ENCODE measurements at places on chromosomes 1 and 21.
A peak's percentile ranks its signal among the peaks of the same experiment; 100 is the strongest.

DNA sequence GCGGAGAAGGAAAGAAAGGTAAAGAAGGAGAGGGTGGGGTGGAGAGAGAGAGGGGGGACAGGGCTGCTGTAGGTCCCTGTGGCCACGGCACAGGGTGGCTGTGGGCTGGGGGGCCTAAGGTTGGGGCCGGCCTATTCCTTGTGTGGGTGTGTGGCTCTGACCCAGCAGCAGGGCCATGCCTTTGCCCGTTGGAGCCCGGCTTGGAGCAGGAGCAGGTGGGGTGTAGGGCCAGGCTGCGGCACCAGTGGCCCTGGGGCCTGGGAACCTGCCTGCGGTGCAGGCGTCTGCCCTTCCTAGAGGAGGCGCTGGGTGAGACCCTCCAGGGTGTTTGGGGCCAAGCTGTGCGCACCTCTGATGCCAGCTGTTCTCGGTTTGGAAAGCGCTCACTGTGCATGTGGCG is 19.7 kb upstream of the SUMO3 start:
- DNase-seq = no peak

- no peak for DNase-seq
These were observed 384.0 kb downstream of the RRAGC start for GRCh38 chr1:38475624-38476005.

- peak; percentile 18 for DNase-seq
These were observed 103.3 kb upstream of the DPH5 start for GRCh38 chr1:101128846-101129245.

DNA sequence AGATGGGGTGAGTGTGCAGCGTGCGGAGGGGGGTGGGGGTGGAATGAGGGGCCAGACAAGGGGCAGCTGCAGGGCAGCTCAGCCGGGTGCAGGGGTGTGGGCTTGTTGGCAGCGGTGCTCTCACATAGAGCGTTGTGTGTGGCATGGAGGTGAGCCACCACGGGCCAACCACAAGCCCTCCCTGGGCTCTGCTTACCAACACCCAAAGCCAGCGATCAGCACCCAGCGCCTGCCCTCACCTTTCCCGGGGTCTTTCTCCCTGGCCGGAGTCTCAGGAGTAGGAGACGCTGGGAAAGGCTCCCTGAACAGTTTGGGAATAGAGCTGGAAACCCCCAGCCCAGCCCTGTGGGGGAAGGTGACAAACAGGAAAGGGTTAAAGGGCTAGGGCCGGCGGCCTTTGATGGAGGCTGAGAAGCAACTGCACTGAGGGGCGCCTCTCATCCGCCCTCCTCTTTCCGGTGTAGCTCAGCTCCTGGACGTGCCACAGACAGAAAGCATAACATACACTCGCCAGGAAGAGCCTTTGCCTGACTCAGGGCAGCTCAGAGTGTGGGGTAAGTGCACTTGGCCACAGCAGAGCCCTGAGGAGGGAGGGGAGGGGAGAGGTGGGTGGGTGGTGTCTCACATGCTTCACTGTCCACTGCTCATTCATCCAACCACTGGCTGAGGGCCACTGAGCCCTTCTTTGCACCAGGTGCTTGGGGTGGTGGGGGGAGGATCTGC is 577 bp downstream of the IKBKE start:
- DNase-seq = no peak

GRCh38 chr1:7409278-7409677 is 361.8 kb upstream of the VAMP3 start:
- no peak for DNase-seq

DNA sequence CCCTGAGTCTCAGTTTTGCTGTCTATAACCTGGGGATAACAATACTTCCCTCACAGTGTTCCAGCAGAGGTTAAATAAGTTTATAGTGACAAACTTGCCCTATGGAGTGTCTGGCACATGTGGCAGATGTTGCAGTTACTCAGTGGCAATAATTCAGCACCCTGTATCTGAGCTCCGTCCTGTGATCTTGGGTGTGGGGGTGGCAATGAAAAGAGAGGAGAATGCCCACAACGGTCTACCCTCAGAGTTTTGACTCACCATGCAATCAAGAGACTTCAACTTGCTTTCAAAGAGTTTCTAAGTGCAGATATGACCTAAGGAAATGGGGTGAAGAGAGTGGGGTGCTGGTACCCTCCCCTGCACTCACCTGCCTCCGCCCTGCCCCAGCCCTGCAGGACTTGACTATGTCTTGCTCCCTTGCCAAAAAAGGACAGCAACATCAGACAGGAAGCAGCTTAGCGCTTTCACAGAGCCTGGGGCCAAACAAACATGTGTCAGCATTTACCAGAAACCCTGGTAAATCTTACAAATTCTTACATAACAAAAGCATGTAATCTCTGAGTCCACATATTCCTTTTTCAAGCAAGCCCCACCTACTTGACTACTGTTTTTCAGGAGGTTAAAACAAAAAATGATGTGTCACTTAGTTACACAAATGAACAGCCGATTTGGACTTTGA is 185.1 kb upstream of the CAMK1G start:
- no peak for DNase-seq

DNA sequence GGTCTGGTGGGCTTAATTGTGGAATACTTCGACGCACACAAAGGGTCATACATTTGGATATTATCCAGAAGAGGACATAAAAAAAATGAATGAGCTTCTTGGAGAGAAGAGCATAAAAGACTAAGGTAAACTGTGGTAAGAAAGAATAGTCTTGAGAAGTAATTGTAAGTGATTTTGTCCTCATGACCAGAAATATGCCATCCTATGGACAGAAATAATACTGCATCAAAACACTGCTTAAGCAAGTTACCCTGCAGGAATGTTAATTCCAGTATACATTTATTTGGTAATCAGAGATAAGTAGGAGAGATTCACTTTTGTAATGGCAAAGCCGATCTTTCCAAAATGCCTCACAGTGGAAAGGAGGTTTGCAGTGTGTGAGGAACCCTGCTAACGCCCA is 111.9 kb downstream of the NRIP1 start:
- no peak for DNase-seq

Data from NCI-H82 (cell line).